NCI-H446 treated with DMSO at 0.1 percent for 48 hours (cell line): ENCODE measurements at places on chromosomes 6 and 20.

- no peak for DNase-seq
Observed at GRCh38 chr6:32116674-32117073, 7.5 kb upstream of the TNXB start.

GRCh38 chr6:99334526-99335127, 14.8 kb downstream of the FAXC start:
- no peak for DNase-seq

GRCh38 chr6:45163952-45164766, 164.0 kb upstream of the RUNX2 start:
- no peak for DNase-seq

GRCh38 chr6:10595731-10596664, 74.8 kb downstream of the GCNT2 start:
- DNase-seq, result no peak

DNA sequence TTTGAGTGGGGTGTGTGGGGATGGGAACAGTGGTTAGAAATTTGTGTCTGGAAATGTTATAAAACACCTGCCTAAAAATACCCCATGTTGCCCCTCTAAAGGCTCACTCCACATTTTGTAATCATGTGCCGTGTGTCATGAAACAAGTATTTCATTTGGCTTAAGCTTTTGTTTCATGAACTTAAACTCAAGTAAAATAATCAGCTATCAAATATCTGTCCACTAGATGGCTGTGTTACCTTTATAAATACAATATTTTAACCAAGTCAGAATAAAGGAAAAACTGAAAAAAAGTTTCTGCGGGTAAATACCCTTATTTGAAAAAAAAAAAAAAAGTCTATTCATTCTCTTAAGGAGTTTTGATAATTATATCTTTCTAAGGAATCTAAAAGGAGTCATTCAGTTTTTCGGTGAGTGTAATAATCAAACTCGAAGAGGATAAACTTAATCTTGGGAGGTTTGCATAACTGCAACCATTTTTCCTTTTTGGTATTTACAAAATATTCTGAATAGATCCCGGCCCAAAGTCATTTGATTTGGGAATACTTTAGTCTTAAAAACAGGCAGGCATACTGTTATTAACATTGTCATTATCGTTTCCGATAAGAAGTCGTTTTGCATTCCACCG, 29.9 kb upstream of the MTRF1L start:
- DNase-seq, result peak; percentile 5

GRCh38 chr6:41748102-41748477, 893 bp upstream of the PGC start:
- DNase-seq, result no peak

- DNase-seq, result no peak
Observed at GRCh38 chr6:122804962-122805485, 16.0 kb downstream of the SMPDL3A start.

- no peak for DNase-seq
Observed at GRCh38 chr6:139679516-139680179, 305.2 kb upstream of the CITED2 start.
